AG04450 (cell line): ENCODE measurements at places on chromosomes 6 and 20. TPM values are rescaled to one million over a fixed set of nuclear protein-coding genes. Genes with fewer than 3 reads are reported as not detected.
A peak's percentile ranks its signal among the peaks of the same experiment; 100 is the strongest.

GRCh38 chr6:14456941-14457340 lies 339.4 kb downstream of the CD83 start:
- no peak for DNase-seq

- DNase-seq = no peak
Observed at GRCh38 chr6:6366803-6367202, 46.3 kb upstream of the F13A1 start.

The RALGAPB gene
- 24.1 and 30.1 TPM in 2 replicates for polyA plus RNA-seq

DNA sequence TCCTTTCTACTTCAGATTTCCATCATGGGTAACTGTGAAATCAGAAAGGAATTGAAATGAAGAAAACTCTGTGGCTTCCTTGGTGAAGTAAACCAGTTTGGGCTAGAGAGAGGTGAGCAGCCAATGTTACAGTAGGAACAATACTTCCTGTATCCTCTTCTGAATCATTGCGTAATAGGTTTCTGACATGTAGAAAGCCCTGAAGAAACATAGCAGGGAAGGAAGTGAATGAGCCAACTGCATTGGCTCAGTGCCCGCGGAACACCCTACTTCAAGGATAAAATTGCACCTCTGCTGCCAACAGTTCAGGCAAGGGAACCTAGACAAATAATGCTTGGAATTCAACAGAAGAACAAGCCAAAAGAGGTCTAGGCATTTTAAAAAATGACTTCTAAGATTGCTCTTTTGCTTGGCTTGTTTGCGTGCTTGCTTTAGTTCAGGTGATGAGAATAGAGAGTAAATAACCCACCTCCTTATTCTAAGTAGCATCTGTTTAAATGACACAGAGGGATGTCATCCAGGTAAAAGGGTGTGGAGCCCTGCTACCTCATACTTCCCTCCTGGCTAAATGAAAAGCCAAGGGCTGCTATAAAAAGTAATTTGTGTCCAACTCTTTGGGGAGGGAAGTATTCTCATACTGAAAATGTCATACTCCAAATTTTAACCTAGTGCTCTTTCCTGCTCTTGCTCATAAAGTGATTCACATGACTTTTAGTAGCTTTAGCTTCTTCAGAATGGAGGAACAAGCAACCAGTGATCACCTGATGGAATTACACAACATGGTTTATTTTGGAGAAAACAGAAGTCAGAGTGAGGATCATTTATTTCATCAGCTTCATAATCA lies 30.0 kb upstream of the AKIRIN2 start:
- peak; percentile 72 for DNase-seq

GRCh38 chr6:36430351-36430750 lies 12.3 kb downstream of the PXT1 start:
- DNase-seq = no peak

- DNase-seq = no peak
Observed at GRCh38 chr6:146071781-146072180, 42.9 kb downstream of the GRM1 start.

DNA sequence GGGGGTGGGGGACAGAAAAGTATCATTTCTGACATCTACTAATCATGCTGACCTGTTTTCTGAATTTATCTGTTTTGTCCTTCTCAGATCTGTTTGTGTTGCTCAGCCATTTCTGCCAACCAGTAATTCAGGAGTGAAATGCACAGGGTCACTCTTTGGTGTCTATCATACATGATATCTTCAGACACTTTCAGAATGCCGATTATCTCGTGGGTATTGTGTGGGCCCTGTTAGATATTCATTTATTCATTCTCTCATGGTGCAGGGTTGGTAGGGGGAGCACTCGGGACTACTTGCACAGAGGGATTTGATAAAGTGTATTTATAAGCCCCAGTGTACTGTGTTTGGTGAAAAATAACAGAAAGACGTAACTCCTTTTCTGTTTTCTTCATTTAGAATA lies 101.2 kb upstream of the CITED2 start:
- no peak for DNase-seq

DNA sequence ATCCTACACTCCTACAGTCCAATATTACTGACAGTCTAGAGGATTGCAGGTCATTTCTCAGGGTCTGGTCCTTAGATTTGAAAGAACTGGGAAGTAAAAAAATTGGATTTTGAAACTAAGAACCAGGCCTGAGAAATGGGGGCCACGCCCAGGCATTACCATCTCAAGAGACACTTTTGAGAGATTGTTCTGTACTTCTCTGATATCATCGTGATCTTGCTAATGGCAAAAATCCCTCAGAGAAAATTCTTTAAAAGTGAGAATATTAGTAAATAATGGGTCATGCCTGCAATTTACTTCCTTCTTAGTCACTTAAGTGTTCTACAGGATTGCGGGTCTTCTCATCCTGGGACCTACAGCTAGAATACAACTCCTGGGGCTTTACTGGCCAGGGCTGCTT lies 42.0 kb upstream of the HIVEP1 start:
- DNase-seq = no peak

The MOXD1 gene
- 55.9 and 67.5 TPM in 2 replicates for polyA plus RNA-seq

GRCh38 chr6:11460837-11461661 lies 76.5 kb upstream of the TMEM170B start:
- DNase-seq = no peak

DNA sequence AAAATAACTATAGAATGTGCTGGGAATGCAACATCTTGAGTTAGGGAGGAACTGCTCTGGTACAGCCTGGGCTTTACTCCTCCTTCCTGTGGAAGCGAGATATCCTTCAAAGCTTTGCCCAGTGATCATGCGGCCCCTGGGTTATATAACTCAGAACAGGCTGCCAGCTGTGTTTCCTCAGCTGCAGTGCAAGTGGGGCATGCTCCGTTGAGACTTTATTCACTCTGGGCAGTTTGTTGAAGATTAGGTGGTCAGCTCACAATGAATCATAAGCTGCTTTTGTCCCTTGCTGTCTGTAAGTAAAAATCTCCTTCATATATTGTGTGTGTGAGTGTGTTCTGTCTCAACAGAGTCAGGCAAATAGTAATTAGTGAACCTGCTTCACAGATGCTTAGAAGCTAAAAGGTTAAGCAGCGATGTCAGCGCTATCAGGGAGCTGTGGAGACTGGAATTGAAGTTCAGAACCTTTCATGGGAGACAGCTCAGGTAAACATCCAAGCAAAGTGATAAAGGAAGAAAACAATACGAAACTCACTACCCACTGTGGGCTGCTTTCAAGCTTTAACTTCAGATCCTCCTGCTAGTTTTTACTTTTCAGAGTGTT lies 688.4 kb downstream of the HTR1B start:
- no peak for DNase-seq

GRCh38 chr20:52748285-52748932 lies 223.7 kb upstream of the TSHZ2 start:
- no peak for DNase-seq

DNA sequence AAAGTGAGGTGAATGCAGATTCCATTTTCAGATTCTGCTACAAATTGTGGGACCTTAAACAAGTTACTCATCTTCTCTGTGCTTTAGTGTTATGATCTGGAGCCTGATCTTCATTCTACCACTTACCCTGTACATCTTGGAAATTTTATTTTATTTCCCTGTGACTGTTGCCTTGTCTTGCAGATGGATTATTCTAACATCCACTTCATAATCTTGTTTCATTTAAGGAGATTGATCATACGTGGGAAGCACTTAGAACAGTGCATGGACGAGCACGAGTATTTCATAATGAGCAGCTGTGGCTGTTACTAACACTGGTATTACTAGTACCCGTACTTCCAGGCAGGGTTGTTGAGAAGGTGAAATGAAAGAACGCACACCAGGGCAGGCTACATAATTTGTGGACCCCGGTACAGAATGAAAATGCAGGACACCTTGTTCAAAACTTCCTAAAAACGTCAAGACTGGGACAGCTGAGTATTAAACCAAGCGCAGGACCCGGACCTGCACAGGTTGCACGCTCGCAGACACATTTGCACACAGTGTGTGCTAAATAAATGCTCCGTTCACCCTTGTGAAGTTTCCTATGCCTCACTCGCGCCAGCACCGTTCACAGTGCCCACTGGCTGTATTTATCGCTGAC lies 535 bp upstream of the CCDC170 start:
- no peak for DNase-seq

The PPARD gene
- 26.9 and 32.9 TPM in 2 replicates for polyA plus RNA-seq

DNA sequence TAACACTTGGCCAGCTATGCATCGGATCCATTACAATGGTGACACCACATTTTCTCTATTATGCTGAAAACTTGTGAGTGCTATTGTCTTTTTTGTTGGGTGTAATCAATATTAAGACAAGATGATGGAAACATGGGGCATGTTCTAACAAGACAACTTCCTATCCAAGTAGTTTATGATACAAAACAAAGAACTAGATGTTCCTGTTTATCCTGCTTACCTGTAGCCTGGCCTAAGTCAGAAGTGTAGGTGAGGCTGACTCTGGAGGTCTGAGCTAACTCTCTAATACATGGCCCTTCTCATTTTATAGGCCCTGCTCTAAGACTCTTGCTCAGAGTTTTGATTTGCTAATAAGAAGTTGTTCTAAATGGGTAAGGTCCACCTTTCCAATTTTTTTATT lies 242.4 kb upstream of the STXBP5 start:
- no peak for DNase-seq

The HTR1B gene
- polyA plus RNA-seq = 0.86 and 1.5 TPM in 2 replicates

The ABRACL gene
- 40.4 and 56.4 TPM in 2 replicates for polyA plus RNA-seq

DNA sequence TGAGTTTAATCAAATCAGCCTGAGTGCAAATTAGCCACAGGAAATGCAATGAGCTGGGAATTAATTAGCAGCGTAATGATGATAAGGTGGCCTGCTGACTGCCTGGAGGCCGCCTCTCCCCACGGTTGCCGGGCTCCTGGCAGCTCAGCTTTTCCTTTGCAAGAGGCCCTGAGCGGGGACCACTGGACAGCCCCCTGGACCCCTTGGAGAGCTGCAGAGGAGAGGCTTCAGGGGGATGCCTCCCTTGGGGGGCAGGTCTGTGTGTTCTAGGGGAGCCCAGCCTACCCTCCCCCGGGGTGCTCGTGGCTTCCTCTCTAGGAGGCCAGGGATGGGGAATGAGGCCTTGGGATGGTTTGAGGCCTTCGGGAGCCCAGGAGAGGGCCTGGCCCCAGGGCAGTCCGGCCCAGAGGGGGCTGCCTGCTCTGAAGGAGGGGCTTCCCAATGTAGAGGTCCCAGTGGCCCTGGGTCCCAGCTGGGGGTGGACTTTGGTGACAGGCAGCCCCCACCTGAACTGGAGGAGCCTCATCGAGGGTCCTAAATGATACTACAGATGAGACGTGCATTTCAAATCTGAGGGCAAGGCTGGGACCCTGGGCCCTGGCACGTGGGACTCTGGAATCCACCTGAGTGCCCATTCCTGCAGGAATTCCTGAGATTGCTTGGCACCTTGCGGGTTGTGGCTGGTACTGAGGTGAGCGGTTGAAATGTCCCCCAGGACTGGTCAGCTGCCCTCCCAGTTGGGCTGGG lies 66.4 kb upstream of the BHLHE23 start:
- no peak for DNase-seq

DNA sequence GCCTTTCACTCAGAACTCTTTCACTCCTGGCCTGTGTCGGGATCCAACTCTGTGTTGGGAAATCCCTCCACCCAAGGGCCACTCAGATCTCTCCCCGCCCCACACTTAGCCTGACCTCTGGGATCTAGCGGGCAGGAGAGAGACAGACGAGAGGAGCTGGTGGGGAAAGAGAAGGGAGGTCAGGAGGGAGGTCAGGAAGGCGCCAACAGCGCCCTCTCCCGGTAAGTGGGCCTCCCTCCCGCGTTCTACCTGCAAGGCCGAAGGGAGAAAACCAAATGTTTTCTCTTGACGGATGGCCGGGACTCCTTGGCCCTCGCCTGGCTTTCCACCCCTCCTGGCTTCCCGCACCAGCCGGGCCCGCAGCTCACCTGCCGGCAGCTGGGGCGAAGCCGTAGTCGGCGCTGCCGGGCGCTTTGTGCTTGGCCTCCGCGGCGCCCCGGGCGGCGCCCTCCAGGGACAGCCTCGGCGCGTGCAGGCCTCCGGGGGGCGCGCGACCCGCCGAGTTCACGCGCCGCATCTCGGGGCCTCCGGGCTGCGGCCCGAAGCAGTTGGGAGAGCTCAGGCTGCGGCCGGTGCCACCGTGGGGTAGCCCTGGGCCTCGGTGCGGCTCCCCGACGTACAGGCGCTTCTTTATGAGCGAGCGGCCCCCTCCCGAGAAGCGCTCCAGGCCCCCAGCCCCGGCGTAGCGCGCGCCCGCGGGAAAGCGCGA lies 38.2 kb downstream of the C6orf132 start:
- no peak for DNase-seq

GRCh38 chr6:169271158-169271876 lies 17.7 kb upstream of the THBS2 start:
- no peak for DNase-seq

- no peak for DNase-seq
Observed at GRCh38 chr6:127385668-127386430, 42.4 kb upstream of the ECHDC1 start.

DNA sequence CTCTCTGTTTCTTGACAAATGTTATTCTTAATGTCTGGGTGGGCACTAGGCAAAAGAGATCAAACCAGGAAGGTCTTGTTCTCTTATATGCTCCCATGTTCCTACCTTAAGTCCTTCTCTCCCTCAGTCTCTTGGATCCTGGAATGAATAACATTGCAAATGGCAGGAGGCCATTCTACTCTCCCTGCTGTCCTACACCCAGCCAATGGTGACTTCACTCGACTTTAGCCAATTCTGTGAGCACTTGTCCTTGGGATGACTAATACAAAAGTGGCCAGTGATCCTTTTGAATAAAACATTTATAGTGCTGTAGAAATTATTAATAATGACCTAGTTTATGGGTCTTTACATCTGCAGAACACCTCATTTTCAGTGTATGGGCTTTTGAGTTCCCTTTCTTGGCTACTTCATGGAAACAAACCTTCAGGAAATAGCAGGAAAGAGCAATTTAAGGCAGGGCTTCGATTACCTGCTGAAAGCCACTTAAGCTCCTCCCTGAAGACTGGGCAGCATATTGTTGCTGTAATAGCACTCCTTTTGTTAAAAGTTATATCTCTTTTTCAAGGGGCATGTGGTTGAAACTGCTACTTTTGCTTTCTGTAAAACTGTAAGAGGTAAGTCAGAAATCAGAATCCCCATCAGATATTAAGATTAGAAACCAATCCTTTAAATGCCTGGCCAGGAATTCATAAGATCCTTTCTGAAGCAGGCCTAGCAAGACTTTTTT lies 10.5 kb downstream of the OTOR start:
- no peak for DNase-seq

The NHLRC1 gene
- polyA plus RNA-seq = 1.4 TPM in 2 replicates

The FOXC1 gene
- polyA plus RNA-seq = 3.0 and 3.7 TPM in 2 replicates

The TRDN gene
- not detected in 2 replicates for polyA plus RNA-seq

The IL22RA2 gene
- not detected in 2 replicates for polyA plus RNA-seq

DNA sequence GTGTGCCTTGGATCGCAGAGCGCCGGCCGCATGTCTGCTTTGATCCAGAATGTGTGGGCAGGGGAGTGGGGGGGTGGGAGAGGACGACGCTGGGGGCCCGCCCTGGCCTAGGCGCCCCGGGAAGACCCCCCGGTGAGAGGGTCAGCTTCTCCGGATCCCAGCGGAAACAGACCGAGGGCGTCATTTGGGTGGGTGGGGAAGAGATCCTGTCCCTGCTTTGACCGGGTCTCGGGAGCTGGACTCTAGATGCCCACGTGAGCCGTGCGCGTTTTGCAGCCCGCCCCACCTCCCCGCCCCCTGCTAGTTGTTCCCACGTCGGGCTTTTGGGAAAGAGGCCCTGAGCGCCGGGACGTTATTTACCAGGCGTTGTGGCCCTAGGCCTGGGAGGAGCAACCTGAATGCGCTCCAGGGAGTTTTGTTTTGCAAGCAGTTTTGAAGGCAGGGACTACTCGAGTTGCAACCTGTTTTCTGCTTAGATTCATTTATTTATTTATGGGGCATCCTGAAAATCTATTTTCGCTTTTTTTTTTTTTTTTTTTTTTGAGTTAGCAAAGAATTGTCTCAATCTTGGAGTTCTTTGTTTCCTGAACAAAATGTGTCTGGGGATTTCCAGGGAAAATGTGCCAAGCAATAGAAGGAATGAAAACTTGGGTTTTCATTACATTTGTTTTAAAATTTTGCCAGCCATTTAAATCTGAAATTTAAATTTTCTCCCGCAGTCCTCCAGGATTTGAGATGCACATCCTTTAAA lies 1.6 kb downstream of the DSP start:
- DNase-seq = no peak

The CDYL gene
- polyA plus RNA-seq = 21.8 and 26.6 TPM in 2 replicates
